ENCODE measurements at places on chromosomes 5 and 9. TPM values are rescaled to one million over a fixed set of nuclear protein-coding genes. Genes with fewer than 3 reads are reported as not detected.

- no peak for DNase-seq
- H3K4me1 ChIP-seq, result no peaks in the 10 kb centered on the region
- H3K27me3 ChIP-seq, result no peaks in the 10 kb centered on the region
- no peak overlapping the region for H3K27ac ChIP-seq
Measured at GRCh38 chr5:9301200-9301599, 244.7 kb downstream of the SEMA5A start.

DNA sequence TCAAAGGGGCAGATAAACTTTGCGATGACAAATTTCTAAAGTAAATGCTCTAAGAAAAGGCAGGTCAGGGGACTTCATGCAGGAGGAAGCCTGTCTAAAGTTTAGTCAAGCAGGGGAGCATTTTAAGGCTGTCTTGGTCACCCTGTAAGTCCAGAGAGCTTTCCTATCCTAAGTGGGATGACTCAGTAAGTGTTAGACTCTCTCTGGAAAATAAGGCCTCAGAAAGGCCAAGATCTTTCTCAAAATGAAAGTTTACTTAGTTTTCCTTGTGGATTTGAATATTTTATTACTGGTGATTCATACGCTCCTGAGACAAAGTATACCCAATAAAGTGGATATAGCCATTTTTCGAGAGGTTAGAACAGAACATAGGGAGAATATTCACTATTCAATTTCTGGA is 806.9 kb upstream of the CDH9 start:
- H3K27ac ChIP-seq, result no peak overlapping the region
- no peaks in the 10 kb centered on the region for H3K4me1 ChIP-seq
- no peaks in the 10 kb centered on the region for H3K27me3 ChIP-seq
- no peak overlapping the region for H3K4me3 ChIP-seq

- peaks cover 34% of the 10 kb centered on the region for H3K27me3 ChIP-seq
- no peaks in the 10 kb centered on the region for H3K36me3 ChIP-seq
- H3K4me3 ChIP-seq, result no peak overlapping the region
- no peak for DNase-seq
Measured at GRCh38 chr5:347712-348284, 26.3 kb downstream of the AHRR start.

Gene CDH10
- total RNA-seq, result not detected

Gene ACTBL2
- not detected for total RNA-seq

Gene P4HA2
- 0.44 TPM for total RNA-seq

DNA sequence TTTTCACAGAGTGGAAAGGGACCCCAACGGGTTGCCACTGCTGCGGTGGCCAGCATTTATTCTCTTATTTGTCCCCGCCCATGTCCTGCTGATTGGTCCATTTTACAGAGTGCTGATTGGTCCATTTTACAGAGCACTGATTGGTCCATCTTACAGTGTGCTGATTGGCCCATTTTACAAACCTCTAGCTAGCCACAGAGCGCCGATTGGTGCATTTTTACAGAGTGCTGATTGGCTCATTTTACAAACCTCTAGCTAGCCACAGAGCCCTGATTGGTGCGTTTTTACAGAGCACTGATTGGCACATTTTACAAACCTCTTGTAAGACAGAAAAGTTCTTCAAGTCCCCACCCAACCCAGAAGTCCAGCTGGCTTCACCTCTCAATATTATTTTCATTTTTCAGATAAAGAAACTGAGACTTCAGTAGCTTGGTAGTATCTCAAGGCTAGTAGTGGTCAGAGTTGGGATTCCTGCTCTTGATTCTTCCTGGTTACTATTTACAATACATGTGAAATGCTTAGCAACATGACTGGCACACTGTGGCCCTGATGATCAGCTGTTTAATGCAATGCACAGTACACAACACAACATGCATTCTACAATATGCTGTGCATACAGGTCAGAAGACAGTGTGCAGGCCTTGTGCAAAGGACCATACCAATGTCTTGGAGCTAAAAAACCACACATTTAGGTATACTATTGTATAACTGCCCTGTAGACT is 63.6 kb upstream of the BOD1 start:
- peak overlapping the region; percentile 44 for H3K4me3 ChIP-seq
- H3K27ac ChIP-seq, result peak overlapping the region; percentile 86
- no peak for DNase-seq

GRCh38 chr9:89984214-89984613 is 379.4 kb downstream of the GADD45G start:
- H3K36me3 ChIP-seq, result no peaks in the 10 kb centered on the region
- H3K27ac ChIP-seq, result no peak overlapping the region

Measured in activated B cell treated with CpG ODN at 0.5 μM for 24 hours (primary cell).